CD4-positive, alpha-beta T cell treated with Interleukin-2 at 100 ng/mL for 4 hours (primary cell): ENCODE measurements at places on chromosomes 12 and 14.

GRCh38 chr12:115382681-115383080, 698.7 kb upstream of the TBX3 start:
- DNase-seq, result no peak

DNA sequence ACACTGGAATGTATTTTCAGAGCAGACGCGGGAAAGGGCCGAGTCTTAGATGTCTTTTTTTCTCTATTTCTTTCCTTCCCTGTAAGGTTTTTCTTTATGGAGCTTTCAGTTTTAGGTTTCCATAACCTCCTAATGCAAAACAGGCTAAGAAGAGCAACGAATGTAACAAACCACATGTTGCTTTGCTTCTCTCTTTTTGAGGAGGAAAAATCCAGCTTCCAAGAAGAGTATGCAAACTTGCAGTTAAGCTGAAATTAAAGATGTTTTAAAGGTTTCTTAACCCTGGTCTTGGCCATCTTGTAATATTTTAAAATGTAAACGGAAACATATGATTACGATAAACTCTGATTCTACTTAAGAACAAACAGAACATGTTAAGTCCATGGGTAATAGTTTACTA, 86.9 kb downstream of the PRICKLE1 start:
- DNase-seq, result no peak

- DNase-seq, result no peak
Measured at GRCh38 chr12:103102225-103102744, 144.8 kb downstream of the ASCL1 start.

DNA sequence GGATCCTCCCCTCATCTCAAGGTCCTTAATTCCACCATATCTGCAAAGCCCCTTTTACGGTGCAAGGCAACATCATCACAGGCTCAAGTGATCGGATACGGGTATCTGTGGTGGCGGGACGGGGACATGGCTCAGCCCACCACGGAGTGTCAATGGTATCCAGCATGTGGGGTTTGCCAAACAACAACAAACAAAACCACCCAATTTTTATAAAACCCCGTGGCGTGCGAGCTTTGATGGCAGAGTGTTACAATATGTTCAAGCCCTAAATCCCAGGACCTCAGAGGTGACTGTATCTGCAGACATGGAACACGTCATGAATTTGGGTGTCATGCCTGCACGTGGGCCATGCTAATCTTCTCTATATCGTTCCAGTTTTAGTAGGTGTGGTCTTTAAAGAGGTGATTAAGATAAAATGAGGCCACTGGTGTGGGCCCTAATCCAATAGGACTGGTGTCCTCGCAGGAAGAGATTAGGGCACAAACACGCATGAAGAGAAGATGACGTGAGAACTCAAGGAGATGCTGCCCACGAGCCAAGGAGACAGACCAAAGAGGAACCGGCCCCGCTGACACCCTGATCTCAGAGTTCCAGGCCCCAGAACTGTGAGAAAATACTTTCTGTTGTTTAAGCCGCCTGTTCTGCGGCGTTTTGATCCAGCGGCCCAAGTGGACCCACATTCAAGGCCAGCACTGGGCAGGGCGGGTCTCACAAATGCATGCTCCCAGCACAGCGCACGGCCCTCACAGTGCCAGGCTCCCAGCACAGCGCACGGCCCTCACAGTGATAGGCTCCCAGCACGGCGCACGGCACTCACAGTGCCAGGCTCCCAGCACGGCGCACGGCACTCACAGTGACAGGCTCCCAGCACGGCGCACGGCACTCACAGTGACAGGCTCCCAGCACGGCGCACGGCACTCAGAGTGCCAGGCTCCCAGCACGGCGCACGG, 6.7 kb upstream of the GOLGA3 start:
- DNase-seq, result no peak

GRCh38 chr12:117071009-117071408, 28.2 kb downstream of the TESC start:
- DNase-seq, result no peak
